ENCODE measurements at places on chromosomes 1 and 21.

DNA sequence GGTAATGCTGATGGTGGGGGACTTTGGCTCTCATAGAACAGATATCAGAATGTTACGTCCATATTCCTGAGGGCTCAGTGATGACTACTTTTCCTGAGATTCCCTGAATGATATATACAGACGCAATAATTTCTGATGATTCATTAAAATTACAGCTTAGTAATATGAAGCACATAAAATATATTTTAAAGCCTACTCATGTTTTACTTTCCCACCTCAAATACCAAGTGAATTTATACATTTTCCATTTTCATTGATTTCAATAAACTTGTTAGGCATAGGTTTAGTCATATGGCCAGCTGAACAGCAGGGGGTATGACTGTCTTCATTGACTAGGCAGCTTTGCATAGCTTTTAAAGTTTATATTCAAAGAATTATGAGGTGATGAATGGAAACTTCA lies 26.2 kb upstream of the PDC start:
- DNase-seq: no peak

- DNase-seq: no peak
Observed at GRCh38 chr21:34133392-34133791, 60.0 kb downstream of the MRPS6 start.

DNA sequence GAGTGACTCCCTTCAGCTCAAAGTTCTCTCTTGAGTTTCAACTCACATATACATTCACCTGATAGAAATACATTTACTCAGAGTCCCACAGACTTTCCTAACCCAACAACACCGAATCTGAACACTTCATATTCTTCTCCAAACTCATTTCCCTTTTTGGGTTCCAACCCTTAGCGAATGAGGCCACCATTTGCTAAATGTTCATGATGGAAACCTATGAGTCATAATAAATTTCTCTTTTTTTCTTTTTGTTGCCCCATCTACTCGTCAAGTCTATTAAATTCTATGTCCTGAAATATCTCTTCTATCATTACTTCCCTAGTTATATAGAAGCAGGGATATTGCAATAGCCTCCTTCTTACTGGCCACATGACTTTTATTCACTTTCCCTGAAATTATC lies 100.1 kb downstream of the HLX start:
- DNase-seq: no peak

DNA sequence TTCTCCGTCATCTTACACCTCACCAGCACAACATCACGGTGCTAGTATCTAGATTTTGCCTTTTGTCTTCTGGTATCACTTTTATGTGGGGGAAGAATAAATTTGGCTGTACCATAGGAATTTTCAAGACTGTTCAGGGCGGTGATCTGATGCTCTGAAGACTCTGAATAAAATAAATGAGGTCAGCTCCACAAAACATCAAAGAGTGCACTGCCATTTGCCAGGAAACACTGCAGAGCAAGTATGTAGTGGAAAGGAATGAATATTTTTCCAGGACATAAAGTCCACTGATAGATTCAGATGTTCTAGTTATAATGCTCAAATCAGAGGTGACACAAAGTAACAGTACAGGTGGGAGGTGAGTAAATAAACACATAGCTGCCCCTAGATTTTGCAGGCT lies 56.3 kb downstream of the ZP4 start:
- no peak for DNase-seq

- no peak for DNase-seq
Observed at GRCh38 chr1:20078711-20079110, 8.7 kb downstream of the PLA2G5 start.

GRCh38 chr1:97820470-97821188 lies 100.2 kb downstream of the DPYD start:
- no peak for DNase-seq

DNA sequence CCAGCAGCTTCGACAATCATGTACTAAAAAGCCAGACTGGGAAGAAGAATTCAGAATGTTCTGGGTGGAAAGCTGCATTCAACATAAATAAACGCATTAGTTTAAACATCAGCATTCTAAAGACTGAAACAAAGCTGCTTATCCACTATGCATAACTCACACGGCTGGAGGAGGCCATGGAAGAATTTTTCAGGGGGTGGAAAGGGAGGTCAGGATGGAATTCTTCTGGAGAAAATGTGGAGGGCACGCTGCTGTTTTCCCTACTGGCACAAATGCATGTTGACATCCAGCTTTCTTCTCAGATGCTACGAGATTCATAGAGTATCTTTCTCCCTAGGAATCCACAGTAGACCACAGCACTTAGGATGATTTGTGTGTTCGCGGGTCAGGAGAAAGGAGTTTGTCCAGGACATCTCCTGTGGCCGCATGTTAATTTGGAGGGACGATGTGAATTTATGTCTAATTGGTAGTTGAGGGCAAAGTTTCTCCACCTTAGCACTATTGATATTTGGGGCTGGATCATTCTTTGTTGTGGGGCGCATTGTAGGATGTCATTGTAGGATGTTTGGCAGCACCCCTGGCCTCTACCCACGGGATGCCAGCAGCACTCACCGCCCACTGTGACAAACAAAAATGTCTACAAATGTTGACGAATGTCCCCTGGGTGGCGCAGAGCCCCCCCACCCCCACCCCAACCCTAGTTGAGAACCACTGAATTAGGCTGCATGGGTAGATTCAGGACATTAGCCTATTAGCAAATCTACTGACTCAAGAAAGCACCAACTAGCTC lies 86.5 kb upstream of the KAZN start:
- DNase-seq: no peak

DNA sequence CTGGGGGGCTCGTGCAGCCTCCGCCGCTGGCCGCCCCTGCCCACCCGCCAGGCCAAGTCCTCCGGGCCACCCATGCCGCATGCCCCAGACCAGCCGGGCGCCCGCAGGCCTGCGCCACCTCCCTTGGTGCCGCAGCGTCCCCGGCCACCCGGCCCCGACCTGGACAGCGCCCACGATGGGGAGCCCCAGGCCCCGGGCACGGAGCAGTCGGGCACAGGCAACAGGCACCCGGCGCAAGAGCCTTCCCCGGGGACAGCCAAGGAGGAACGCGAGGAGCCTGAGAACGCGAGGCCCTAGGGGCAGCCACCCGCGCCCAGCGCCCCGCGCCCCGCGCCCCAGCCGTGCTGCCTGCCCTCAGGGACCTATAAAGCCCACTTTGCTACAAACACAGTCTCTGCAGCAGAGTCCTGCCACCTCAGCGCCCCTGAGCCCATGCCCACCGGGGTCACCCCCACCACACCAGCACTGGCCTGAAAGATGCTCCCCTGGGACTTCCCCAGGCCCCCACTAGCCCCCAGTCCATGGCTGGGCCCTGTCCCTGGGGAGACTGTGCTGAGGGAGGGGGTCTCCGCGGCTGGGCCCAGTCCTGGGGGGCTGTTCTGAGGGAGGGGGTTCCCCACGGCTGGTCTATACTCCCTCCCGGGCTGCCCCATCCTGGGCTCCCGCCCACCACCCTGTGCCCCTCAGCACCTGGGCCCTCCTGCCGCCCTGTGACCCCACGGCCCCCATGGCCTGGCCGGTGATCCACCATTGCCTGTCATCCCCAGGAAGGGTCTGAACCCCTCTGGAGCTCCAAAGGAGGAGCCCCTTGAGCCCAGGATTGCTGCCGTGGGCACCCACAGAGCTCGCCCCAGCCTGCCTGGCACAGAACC lies 8.6 kb downstream of the TNFRSF18 start:
- no peak for DNase-seq

- DNase-seq: no peak
Observed at GRCh38 chr1:2504225-2504948, 22.0 kb downstream of the PANK4 start.

DNA sequence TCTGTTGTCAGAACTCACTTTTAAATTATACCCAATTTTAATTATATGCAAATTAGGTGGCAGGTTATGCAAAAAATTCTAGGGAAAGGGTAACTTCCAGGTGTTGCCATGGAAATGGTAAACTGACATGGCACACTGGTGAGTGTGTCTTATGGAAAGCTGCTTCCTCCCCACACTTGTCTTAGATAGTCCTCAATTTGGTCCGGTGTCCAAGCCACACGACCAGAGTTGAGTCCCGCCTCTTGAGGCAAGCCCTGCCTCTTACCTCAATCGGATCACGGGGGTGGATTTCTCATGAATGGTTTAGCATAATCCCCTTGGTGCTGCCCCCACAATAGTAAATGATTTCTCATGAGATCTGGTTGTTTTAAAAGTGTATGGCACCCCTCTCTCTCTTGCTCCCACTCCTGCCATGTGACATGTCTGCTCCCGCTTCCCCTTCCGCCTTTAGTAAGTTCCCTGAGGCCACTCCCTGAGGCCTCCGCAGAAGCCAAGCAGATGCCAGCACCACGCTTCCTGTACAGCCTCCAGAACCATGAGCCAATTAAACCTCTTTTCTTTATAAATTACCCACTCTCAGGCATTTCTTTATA lies 74.9 kb downstream of the MATN1 start:
- no peak for DNase-seq

- DNase-seq: no peak
Observed at GRCh38 chr21:41928621-41929220, 25.1 kb downstream of the C2CD2 start.

DNA sequence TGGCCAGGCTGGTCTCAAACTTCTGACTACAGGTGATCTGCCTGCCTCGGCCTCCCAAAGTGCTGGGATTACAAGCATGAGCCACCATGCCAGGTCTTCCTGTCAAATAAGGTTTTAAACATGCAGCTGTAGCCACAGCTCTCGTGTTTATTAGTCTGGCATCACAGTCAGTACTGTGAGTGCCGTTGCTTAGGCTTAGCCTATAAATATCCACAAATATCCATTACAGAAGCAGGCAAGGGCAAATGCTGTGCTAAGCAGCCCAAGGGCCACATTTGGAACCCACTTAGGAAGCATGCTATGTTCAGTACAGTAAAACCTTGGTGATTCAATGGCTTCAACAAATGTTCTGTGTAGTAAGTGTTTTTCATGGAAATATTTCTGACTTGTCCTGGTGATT lies 75.9 kb downstream of the KIF1B start:
- no peak for DNase-seq

- no peak for DNase-seq
Observed at GRCh38 chr1:219749370-219749769, 136.5 kb upstream of the ZC3H11B start.

DNA sequence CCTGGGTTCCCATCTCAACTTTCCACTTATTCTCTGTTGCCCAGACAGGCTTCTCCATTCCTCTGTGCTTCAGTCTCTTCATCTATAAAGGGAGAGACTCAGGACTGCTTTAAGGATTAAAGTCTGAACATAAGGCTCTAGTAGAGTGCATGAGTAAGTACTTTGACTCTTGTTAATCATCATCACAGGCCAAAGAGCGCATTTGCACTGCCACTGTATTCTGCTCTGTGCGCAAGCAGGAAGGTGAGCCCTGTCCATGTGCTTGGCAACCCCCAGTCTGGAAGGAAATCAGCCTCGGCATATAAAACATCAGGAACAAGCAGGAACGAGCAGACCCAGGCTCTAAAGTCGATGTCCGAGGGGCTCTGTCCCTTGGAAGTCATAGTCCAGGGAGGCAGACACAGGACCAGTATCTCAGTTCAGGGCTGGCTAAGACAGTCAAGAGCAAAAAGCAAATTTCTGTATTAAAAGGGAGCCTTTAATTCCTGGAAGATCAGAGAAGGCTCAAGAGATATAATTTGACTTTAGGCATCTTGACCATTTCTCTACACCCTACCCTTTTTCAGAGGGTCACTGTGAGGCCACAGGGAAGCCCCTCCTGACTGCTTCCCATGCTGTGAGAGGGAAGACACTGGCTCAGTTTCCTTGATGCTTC lies 131.2 kb downstream of the TRABD2B start:
- no peak for DNase-seq

GRCh38 chr1:15045123-15045522 lies 108.4 kb upstream of the TMEM51 start:
- DNase-seq: no peak

DNA sequence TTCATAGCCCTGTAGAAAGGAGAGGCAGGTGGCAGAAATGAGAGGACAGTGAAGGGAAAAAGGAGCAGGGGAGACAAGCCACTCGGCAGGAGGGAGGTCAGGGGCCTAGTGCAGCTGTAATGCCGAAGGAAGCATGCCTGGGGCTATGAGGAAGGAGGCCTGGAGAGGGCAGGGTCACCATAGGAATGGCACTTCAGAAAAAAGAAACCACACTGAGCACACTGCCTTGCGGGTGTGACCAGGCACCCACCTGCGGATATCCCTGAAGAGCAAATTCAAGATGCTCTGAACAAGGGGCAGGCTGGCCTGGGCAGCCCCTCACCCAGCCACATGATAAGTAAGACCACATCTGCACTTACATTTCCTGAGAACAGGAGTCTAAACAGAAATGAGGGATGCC lies 104.7 kb downstream of the JAK1 start:
- no peak for DNase-seq

DNA sequence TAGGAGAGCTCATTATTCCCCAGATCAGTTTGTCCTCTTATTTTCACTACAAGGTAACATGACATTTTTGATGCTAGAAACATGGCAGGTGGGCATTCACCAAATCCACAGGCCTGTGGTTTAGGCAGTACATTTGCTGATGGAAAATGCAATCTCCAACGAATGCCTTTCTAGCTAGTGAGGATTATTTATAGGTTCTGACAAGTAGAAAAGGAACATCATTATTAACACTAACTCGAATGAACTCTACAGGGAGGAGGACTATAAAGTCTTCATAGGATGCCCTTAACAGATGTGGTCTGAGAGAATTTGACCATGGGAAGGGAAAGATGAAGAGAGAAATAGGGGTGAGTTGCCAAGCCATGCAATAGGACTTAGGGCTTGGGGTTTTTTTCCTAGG lies 71.5 kb upstream of the BCL10 start:
- no peak for DNase-seq

- DNase-seq: no peak
Observed at GRCh38 chr1:61221642-61222041, 139.3 kb downstream of the NFIA start.

DNA sequence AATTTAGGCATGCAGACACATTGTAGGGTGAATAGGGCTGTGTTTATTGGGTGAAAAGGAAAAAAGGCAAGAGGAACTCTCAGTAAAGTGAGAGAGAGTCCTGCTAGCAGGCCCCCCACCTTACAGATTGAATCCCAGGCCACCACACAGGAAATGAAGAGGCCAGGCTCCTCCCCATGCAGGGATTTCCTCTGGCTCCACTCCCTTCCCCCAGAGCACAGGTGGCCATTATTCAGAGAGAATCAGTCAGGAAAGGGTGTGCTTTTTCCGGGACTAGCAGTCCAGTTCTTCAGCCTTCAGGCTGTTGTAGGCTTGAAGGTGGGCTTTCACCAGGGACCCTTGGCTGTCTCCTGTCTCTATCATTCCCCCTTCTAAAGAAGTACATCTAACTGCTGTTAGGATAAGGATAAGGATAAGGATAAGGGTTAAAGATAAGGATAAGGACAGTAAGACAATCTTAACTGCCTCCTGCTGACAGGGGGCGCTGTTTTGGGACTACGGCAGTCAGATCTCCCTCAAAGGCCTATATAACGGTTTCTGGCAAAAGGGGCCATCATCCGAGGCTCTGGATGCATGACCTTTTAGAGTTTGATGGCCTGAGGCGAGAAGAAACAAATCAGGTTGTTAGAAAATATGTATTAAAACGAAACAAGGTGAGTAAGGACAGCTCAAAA lies 26.3 kb downstream of the ZNF648 start:
- DNase-seq: no peak

DNA sequence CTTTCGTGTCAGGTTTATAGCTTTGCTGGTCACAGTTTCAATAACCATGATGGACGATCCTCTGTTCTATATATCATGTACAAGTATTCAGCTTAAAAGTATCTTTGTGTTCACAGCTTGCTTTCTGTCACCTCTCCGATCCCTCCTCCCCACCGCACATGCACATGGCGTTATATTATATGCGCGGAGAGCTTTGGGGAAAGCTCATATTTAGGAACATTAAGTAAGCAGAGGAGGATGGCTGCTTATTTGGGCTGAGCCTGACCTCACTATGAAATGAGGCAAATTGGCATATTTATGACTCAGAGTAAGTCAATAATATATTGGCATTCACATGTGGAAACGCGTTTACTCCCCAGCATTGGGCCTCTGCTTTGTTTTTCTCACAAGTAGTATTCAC lies 360.5 kb downstream of the HLX start:
- no peak for DNase-seq
